ENCODE measurements at places on chromosomes 2 and 18.

GRCh38 chr18:41269294-41269693 lies 685.7 kb upstream of the PIK3C3 start:
- no peak for DNase-seq

DNA sequence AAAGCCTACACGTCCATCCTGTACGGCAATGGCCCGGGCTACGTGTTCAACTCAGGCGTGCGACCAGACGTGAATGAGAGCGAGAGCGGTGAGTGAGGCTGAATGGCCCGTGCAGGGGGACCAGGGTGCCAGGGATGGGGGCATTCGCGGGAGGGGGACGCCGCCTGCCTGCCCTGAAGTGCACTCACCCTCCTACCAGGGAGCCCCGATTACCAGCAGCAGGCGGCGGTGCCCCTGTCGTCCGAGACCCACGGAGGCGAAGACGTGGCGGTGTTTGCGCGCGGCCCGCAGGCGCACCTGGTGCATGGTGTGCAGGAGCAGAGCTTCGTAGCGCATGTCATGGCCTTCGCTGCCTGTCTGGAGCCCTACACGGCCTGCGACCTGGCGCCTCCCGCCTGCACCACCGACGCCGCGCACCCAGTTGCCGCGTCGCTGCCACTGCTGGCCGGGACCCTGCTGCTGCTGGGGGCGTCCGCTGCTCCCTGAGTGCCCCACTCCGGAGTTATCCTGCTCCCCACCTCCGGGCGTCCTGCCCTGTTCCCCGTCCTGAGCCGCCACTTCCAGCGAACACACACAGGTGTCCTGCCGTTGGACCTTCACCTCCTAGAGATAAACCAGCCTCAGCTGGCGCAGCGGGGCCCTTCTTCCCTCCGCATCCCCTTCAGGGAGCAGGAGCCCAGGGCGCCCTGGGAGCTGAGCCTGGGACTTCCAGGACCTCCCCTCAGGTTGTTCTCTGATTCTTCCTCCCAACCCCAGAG lies 2.9 kb downstream of the ALPI start:
- no peak for DNase-seq

DNA sequence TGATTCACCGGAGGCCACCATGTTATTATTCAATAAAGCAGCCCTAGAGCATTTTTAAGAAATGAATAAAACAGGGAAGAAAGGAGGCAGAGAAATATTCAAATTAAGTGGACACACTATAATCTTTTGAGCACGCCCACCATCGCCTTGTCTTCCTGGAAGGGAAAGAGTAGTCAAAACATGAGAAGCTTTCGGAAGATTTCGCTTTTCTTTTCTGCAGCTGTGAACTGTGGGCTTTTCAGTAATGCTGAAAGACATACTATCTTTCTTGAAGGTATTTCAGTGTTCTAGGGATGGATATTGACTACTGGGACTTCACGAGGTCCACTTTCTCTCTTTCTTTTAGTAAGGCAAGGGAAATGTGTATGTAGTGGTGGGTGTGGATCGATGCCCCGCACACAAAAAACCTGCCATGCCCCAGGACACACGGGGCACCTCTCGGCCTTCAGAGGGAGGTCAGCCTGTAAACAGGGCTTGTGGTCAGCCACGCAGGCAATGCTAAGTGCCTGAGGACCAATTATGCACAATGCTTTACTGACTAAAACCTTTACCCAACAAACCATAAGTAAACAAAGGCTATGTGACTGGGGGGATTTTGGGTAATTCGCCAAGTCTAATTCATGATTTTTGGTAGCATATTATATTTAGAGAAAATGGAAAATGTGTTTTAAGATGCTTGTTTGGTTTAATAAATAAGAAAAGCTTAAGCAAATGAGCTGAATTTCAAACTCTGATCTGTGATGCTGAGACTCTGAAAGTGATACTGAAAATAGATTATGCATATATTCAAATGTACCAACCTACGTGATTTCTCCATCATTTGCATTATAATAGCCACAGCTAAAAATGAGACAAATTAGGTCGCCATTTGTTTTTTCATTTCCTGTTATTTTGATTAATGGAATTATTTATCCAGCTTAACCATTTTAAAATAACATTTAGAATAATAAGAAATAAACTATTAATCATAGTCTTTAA lies 130.5 kb downstream of the ZNF516 start:
- no peak for DNase-seq

GRCh38 chr2:75342504-75343175 lies 143.3 kb upstream of the TACR1 start:
- no peak for DNase-seq

- DNase-seq: no peak
These were observed 1.2 kb downstream of the MXD1 start for GRCh38 chr2:69916106-69916505.

- no peak for DNase-seq
These were observed 149.0 kb downstream of the MEIS1 start for GRCh38 chr2:66583881-66584280.

- DNase-seq: peak; percentile 42
These were observed 78.0 kb downstream of the TMEM182 start for GRCh38 chr2:102839668-102840388.

- no peak for DNase-seq
These were observed 53.9 kb upstream of the CD302 start for GRCh38 chr2:159851941-159852340.

Measured in kidney capillary endothelial cell (primary cell).